AG10803 (cell line): ENCODE measurements at places on chromosomes 1 and 21.

- peak; percentile 7 for DNase-seq
Measured at GRCh38 chr1:180765151-180765550, 133.3 kb downstream of the XPR1 start.

- DNase-seq: peak; percentile 40
Measured at GRCh38 chr1:196148367-196148970, 459.8 kb downstream of the KCNT2 start.

- no peak for DNase-seq
Measured at GRCh38 chr1:37731312-37732019, 33.5 kb downstream of the EPHA10 start.

GRCh38 chr1:235913311-235913710, 46.6 kb upstream of the LYST start:
- no peak for DNase-seq

DNA sequence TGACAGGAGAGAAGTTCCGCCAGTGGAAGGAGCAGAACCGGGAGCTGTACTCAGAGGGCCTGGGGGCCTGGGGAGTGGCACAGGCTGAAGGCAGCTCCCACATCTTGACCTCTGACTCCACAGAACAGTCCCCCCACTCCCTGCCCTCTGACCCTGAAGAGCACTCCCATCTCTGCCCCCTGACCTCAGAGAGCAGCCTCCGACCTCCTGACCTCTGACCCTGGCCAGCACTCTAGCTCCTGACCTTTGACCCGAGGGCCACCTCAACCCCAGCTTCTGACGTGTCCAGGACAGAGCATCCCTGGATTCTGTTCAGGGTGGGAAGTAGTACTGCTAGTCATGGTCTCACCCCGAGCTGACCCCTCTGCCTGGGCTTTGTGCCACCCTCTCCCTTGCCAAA, 1.1 kb upstream of the CATSPER4 start:
- no peak for DNase-seq

DNA sequence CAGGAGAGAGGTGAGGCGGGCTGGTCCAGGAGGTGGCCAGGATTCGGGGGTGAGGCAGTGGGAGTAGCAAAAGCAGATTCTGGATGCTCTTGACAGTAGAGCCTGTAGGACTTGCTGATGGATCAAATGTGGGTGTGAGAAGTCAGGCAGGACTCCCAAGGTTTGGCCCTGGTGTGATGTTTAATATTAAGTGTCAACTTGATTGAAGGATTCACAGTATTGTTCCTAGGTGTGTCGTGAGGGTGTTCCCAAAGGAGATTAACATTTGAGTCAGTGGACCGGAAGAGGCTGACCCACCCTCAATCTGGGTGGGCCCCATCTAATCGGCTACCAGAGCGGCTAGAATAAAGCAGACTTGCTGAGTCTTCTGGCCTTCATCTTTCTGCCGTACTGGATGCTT, 6.8 kb upstream of the RAB4A start:
- DNase-seq: no peak

GRCh38 chr1:165116732-165117131, 239.8 kb downstream of the LMX1A start:
- DNase-seq: peak; percentile 79

GRCh38 chr1:228695015-228695955, 40.0 kb upstream of the RHOU start:
- DNase-seq: no peak

DNA sequence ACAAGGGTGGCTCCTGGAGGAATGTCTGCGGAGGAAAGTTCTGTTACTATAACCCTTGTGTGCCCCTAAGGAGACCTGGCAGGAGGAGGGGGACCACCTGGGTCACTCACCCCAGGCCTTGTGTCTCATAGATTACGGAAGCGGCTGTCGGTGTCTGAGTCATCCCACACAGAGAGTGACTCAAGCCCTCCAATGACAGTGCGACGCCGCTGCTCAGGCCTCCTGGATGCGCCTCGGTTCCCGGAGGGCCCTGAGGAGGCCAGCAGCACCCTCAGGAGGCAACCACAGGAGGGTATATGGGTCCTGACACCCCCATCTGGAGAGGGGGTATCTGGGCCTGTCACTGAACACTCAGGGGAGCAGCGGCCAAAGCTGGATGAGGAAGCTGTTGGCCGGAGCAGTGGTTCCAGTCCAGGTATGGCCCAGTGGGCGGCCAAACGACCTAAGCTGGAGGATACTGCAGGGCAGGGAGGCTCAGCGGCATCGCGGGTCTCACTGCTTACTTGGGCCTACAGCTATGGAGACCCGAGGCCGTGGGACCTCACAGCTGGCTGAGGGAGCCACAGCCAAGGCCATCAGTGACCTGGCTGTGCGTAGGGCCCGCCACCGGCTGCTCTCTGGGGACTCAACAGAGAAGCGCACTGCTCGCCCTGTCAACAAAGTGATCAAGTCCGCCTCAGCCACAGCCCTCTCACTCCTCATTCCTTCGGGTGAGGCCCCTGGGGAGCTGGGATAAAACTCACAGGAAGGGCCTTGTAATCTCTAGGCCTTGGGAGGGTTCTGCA, 101.4 kb downstream of the PIK3R3 start:
- DNase-seq: no peak

- peak; percentile 70 for DNase-seq
Measured at GRCh38 chr1:208437401-208437800, 193.2 kb upstream of the PLXNA2 start.

GRCh38 chr1:15020943-15021745, 132.4 kb upstream of the TMEM51 start:
- DNase-seq: no peak

- no peak for DNase-seq
Measured at GRCh38 chr1:90989302-90989701, 32.5 kb downstream of the ZNF644 start.

- no peak for DNase-seq
Measured at GRCh38 chr1:57327336-57327735, 96.5 kb downstream of the DAB1 start.

DNA sequence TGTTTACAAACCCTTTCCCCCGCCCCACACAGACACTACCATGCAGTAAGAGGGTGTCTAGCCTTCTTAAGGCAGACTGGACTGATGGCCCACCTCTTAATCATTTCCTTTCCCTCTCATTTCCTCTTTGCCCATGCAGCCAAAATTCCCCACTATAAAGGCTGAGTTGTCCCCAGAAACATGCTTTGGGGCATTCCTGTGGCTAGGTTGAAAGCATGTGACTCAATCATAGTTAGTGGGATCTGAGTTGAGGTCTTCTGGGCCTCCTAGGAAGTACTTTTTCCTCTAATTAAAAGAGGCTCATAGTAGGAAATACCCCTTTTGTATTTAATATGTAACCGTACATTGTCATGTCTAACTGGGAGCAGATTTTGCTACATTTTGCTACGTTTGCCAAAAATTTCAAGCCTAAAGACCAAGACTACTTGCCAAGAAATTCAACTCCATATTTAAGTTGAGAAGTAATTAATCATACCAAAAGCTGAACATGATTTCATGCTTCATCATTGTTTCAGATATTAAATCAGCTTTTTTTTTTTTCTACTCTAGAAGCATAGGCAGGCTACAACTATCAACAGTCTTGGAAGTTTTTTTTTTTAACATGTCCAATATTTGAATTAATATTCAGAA, 174.7 kb downstream of the ADGRL4 start:
- DNase-seq: peak; percentile 95

GRCh38 chr1:172960019-172960418, 90.7 kb downstream of the TNFSF18 start:
- DNase-seq: peak; percentile 73

GRCh38 chr1:28199328-28200233, 23.1 kb upstream of the PTAFR start:
- no peak for DNase-seq

GRCh38 chr1:45299981-45300668, 26.6 kb upstream of the HPDL start:
- DNase-seq: peak; percentile 75

DNA sequence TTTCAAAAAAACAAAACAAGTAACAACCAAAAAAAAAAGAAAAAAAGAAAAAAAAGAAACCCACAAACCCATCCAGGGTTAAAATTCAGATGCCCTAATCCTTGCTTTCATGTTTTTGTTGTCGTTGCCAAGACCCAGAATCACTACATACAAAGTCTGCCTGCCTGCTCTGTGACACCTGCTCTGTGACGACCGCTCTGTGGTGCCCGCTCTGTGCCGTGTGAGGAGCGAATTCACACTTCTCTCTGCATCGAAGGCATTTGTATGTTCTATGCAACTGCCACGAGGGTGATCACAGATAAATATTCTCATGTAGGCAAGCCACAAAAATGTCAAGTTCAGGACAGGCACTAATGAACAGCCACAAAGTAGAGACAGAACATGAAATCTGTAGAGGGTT, 178.6 kb downstream of the SLC45A1 start:
- no peak for DNase-seq

DNA sequence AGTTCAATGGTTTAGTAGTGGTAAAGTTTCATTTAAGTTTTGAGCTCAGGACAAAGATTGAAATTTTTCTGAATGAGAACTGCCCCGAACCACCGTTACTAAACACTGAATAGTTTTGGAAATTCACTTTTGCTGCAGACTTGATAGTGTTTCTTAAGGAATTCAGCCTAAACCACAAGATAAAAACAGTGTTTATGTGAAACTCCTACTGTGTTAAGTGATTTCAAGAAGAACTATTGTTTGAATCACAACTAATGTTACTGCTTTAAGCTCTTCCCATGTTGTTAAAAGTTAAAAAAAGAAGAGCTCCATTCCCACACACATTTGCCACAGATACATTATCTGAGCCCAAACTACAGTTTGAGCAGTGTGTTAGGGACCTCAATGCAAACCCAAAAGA, 159.2 kb downstream of the DYRK1A start:
- DNase-seq: no peak
